ENCODE measurements at places on chromosomes 11 and 22. TPM values are rescaled to one million over a fixed set of nuclear protein-coding genes. Genes with fewer than 3 reads are reported as not detected.
A peak's percentile ranks its signal among the peaks of the same experiment; 100 is the strongest.

GRCh38 chr11:74466916-74467885 is at the start of gene KCNE3:
Gene KCNE3, minus strand, starts transcription at chr11:74467549. Its CDS starts 9,986 bp downstream, at chr11:74457563.
- DNase-seq: no peak

DNA sequence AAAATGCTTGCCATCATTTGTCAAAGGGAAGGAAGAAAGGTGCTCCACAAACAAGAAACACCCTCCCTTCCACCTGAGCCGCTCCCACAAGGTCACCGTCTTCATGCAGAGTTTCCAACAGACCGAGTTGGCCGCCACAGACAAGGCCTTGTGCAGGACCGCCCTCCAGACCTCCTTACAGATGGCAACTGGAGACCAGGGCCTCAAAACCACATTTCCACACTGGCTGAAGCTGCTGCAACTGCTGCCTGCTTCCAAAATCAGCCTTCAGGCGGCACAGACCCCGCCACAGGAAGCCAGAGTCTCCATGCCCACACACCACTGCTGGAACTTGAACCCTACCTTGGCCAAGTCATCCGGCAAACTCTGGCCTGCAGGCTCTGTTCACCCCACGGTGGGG is 6.3 kb downstream of the DEAF1 start:
- no peak for DNase-seq

DNA sequence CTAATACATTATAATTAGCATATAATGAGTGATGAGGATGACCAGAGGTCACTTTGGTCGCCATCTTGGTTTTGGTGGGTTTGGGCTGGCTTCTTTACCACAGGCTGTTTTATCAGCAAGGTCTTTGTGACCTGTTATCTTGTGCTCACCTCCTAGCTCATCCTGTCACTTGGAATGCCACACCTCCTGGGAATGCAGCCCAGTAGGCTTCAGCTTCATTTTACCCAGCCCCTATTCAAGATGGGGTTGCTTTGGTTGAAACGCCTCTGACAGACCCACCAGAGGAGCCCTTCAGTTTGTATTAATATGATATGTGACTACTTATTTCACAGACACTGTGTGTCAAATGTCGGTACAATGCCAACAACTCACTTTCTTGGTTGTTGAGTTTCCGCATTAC is 20.2 kb downstream of the FOLR3 start:
- no peak for DNase-seq

DNA sequence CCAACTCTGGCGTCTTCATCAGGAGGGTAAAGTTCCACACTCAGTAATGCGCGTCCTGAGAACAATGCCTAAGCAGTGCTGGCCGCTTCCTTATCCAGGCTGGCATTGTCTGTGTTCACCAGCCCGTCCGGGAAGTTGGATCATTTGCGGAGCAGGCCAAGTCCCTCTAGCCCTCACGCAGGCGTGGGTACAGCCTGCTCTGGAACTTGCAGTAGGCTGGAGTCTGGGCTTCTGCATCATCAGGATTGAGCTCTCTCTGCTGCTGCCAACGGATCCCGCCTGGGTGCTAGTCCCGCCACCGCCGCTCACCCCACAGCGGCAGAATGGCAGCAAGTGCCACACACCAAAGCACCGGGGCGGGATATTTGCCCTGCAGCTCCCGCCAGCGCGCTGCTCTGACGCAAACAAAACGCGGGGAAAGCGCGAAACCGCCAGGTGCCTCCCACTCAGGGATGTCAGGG is 29.0 kb downstream of the GLYATL1 start:
- DNase-seq: no peak

DNA sequence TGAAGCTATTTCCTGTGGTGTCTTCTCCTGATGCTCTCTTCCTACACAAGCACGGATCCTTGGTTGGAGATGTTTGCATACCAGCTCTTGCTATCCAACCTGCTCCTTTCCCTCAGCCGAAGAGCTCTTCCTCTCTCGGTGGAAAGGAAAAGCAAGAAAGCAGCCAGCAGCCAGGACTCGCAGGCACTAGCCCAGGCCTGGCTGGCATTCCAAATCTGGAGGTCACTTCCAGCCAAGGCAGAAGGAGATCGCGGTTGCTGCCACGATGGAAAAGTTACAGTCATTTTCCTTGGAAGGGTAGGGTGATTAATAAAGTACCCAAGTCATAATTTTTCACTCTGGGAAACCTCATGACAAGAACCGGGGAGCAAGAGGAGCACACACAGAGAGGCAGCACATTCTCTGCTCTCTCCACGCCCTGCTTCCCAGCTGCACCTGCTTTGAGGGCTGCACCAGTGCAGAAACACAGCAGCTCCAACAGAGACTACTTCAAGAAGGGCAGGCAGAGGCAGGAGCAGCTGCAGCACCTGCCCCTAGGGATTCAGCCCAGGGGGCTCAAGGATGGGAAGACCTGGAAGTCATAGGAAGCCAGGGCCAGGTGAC is 399.3 kb downstream of the CADM1 start:
- no peak for DNase-seq

GRCh38 chr11:88454881-88455280 is 117.3 kb upstream of the CTSC start:
- no peak for DNase-seq

DNA sequence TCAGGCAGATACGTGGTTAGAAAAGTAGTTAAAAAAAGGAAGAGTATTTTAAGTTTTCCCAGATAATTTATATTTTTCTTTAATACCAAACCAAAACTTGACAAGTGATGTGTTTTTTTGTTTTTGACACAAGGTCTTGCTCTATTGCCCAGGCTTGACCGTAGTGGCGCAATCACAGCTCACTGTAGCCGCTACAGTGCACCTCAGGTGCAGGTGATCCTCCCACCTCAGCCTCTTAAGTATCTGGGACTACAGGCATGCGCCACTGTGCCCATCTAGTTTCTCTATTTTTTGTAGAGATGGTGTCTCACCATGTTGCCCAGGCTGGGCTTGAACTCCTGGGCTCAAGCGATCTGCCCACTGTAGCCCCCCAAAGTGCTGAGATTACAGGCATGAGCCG is 92.5 kb downstream of the MTMR3 start:
- DNase-seq: no peak

DNA sequence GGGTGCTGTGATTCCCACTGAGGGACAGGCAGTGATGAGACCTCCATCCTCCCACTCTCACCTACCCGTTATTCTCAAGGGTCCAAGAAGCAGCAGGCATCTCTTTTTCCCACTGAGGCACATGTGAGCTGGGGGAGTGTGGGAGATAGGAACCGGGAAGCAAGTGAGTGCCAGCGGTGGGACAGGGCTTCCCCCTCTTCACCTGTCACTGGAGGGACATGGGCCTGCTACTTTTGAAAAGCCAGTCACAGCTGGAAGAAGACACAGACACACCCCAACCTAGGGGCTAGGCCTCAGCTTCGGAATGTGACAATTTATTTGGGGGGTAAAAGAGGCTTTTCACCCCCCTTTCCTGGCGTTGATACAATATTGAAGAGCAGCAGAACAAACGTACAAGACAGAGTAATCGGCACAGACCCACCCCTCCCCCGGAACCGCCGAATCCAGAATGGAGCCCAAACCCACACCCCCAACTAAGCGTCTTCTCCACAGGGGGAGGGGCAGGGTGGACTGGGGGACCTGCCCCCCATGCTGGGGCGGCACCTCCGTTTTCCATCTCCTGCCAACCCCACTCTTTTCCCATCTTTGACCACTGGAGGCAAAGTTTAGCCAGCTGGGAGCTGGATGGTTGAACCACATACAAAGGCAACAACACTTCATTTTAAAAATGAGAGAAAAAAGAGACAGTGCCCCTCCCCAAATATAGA is 10.7 kb downstream of the CBX6 start:
- DNase-seq: no peak

DNA sequence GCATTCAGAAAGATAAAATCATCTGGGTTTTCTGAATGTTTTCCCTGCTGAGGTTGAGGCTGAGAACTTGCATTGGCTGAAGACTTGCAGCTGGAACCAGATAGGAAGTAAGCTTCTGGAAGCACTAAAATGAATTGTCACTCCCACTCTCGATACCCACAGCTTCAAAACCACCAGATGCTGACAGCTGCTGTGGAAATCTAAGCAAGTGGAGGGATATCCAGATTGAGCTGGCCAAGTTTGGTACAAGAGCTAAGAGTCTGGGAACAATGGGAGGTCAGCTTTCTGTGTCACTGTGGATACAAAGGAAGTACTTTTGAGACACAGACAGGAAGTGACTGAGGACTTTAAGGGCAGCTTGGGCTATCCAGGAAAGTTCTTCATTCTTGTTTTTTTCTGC is 51.3 kb upstream of the CD44 start:
- no peak for DNase-seq

GRCh38 chr11:12834166-12834565 is 159.9 kb downstream of the TEAD1 start:
- DNase-seq: no peak

- DNase-seq: no peak
Measured at GRCh38 chr22:50610581-50610980, 10.0 kb downstream of the MAPK8IP2 start.

GRCh38 chr11:77604281-77604680 is 14.5 kb downstream of the AQP11 start:
- DNase-seq: no peak

GRCh38 chr11:78217650-78218541 is 29.2 kb downstream of the USP35 start:
- DNase-seq: no peak

GRCh38 chr11:61189933-61190332 is 13.4 kb upstream of the PGA3 start:
- no peak for DNase-seq

DNA sequence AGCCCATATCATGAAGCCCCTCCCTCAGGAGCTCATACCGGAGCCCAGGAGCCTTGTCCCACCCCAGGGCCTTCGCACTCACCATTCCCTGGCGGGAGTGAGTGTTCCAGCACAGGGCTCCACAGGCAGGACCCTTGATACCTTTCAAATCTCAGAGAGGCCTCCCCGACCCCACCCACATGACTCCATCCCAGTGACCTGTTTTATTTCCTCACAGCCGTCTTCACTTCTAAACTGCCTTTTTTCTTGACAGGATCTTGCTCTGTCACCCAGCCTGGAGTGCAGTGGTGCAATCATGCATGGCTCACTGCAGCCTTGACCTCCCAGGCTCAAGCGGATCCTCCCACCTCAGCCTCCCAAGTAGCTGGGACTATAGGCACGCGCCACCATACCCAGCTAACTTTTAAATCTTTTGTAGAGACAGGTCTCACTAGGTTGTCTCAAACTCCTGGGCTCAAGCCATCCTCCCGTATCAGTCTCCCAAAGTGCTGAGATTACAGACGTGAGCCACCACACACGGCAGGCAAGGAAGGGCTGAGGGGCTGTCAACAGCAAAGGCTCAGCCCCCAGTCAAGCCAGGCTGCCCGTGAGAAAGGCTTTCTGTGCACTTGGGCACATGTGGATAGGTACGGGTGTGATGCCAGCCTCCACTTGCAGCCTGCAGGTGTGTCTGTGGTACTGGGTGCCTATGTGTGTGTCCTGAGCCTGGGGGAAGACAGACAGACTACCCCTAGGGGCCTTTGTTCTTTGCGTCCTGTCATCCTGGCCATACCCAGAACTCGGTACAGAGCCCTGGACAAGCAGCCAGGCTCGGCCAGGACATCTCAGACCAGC is 9.3 kb downstream of the RPL3 start:
- no peak for DNase-seq

DNA sequence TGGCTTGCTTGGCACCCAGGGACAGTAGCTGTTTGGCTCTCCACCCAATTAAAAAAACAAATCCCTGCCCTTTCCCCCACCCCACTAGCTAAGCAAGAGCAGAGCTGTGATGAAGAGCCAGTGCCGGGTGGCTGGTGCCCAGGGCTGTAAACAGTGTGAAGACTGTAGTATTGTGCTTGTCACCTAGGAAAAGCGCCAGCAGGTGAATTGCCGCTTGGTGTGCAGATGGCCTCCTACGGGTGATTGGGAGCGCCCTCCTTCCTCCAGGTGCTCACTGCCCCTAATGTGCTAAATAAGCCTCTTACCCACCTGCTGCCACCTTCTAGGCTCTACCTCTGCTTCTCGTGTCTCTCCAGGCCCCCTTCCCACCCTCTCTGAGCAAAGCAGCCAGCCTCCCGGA is 18.4 kb upstream of the RAPSN start:
- DNase-seq: no peak

DNA sequence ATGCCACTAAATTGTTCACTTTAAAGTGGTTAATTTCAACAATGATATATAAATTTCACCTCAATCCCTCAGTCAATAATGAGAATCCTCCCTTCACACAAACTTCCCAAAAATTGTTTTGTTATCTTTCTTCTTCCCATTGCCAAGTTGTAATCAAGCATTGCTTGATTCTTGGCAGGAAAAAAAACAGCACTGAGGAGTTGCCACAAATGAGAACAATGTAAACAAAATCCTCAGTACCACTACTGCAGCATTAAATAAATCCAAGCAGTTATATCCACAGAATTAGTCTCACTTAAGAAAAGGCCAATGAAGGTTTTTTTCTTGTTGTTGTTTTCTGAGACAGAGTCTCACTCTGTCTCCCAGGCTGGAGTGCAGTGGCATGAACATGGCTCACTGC is 38.2 kb downstream of the FAM168A start:
- no peak for DNase-seq

DNA sequence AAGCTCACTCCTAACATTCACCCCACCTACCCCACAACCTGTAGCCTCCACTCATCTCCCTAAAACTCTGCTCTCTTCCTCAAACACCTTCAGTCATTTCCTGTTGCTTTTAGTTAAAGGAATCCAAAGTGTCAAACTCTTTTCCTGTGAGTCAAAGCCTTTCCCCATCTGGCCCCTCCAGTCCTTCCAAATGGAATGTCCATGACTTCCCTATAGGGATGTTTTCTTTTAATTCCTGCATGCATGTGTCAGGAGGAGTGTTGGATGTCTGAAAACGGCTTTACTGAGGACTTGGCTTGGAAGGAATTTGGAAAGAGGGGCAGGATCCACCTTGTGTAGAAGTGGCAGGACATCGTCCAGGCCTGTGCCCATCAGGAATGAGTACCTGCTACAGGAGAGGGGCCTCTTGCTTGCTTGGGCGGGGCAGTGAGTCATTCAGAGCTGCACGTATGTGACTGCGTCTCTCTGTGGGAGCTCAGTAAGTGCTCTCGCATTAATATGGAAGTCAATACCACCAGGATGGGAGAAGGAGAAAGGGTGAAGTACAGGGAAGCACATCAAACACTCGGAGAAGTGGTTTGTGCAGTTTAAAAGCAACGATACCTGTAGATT is 491.9 kb downstream of the OPCML start:
- DNase-seq: peak; percentile 7

GRCh38 chr11:65884716-65885092 is 3.6 kb downstream of the FIBP start:
- DNase-seq: no peak

DNA sequence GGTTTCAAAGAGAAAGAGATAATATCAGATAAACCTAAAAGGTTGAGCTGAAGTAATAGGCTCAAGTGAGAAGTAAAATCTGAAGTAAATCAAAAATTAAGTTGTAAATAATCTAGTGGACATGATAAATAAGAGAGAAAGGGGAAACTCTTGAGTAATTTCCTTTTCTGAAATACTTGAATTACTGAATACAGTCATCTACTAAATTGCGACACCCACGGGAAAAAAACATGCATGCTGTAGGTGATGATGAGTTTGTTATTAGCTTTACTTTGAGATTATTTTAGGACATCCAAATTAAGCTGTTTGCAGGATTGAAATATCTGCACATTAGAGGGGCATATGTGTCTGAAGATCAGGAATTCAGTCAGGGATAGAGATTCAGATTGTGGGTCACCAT is 50.0 kb upstream of the CARD18 start:
- DNase-seq: no peak

GRCh38 chr11:43924112-43924855 is 18.2 kb upstream of the C11orf96 start:
- DNase-seq: no peak

The MRGPRX3 gene
- total RNA-seq: not detected

The NCF4 gene
- not detected for total RNA-seq

The SAA1 gene
- 5.8 TPM for total RNA-seq

The MAPK8IP2 gene
- total RNA-seq: 1.0 TPM

The CSF2RB gene
- total RNA-seq: 1.1 TPM

The TSPAN32 gene
- total RNA-seq: not detected

The MN1 gene
- total RNA-seq: 4.5 TPM

The CTSF gene
- total RNA-seq: 21.0 TPM
